ENCODE measurements at places on chromosomes 12 and 14.
A peak's percentile ranks its signal among the peaks of the same experiment; 100 is the strongest.

DNA sequence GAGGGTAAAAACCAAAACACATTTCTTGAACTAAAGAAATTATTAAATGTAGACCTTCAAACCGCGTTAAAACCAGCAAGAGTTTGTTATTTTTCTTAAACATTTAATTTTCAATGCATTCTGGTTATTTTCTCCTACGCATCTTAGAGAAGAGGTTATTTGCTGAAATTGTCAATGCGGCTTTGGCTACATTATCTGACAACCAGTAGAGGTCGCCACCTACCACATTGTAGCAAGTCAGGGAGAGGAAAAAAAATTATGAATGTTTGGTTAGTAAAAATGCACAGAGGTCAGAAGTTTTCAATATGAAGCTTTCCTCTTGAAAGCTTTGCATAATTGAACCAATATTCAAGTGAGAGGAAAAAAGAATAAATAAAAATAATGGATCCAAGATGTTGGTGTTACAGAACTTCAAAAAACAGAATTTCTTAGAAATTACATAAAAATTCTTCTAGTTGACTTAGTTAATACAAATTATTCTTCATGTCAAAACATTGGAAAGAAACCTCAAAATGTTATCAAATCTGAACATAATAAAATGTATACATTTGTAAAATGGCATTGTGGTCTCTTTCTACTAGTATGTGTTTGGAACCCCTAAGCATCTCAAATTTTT is 159.4 kb upstream of the TMTC2 start:
- peak; percentile 78 for DNase-seq

DNA sequence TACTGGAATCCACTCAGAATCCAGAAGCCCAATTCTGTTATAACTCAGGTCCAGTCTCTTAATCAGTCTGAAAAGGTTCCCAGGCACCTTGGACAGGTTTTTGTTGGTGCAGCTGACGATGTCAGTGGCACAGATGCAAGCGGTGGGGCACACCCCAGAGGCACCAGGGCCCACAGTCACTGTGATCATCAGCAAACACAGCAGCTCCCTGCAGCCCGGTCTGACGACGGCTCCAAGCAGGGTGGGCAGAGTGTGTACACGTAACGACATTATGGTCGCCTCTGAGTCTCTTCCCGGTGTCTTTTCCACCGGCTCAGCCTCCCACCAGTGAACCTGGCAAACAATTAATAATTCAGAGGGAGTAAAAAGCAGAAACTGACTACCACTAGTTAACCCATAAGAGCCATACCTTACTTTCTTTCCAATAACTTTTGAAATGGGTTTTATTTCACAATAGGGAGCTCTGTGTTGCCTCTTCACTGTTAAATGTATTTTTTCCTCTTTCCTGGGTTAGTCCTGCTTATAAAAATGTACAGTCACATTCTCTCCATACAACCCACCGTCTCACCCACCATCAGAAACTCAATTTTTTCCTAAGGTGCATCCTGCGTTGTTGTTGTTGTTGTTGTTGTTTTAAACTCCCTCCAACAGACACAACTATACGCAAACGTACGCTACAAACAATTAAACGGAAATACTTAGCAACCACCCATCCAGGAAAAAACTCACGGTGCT is 521 bp upstream of the PCED1B start:
- DNase-seq = no peak

GRCh38 chr12:62800707-62801400 is 134.1 kb downstream of the PPM1H start:
- DNase-seq = no peak

GRCh38 chr14:96832351-96832750 is 35.2 kb downstream of the VRK1 start:
- DNase-seq = no peak

- no peak for DNase-seq
Observed at GRCh38 chr12:130924966-130925665, 28.6 kb upstream of the ADGRD1 start.

DNA sequence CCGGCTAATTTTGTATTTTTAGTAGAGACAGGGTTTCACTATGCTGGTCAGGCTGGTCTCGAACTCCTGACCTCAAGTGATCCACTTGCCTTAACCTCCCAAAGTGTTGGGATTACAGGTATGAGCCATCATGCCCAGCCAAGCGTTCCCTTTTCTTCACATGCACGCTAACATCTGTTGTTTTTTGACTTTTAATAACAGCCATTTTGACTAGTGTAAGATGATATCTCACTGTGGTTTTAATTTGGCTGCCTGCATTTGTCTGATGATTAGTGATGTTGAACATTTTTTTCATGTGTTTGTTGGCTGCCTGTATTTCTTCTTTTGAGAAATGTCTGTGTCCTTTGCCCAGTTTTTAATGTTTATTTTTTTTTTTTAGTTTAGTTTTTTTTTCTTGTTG is 10.2 kb upstream of the YARS2 start:
- no peak for DNase-seq

- DNase-seq = no peak
Observed at GRCh38 chr12:21985155-21985554, 43.9 kb upstream of the ABCC9 start.

DNA sequence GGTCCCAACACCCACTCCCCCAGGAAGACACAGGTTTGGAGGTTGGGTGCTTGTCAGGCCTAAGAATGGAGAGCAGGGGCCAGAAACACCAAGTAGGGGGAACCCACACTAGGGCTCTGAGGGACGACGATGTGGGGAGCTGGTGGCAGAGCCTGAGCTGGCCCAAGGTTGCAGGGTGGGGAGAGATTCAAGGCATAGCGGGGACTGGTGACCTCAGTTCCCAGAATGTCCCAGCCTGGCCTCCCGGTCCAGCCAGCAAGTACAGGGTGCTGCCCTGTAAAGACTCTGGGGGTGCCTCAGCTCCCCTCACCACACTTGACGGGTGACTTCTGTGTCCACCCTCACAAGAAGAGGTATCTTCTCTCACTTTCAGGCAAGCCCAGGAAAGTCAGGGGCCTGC is 86.7 kb downstream of the ALG10 start:
- DNase-seq = no peak

DNA sequence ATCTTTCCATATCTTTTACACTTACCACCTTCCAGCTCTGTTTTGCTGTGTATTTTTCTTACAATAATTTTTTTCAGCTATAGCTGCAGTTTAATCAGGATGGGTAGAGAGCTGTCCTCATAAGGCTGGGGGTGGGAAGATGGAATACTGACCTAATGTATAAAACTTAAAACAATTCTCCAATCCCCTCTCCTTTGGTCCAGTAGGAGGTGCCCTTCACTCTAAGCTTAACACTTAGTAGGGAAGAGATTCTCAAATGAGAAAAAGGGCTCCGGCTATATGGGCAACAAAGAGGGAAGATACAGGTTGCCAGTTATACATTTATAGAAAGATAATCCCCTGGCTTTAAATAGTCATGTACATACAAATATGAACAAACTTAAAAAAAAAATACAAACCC is 2.8 kb downstream of the ORMDL2 start:
- peak; percentile 27 for DNase-seq

GRCh38 chr12:19382563-19382962 is 56.7 kb upstream of the AEBP2 start:
- DNase-seq = no peak

GRCh38 chr14:100085462-100085861 is 20.2 kb downstream of the EVL start:
- no peak for DNase-seq

- DNase-seq = no peak
Observed at GRCh38 chr12:127270193-127270592, 996.8 kb upstream of the TMEM132C start.

DNA sequence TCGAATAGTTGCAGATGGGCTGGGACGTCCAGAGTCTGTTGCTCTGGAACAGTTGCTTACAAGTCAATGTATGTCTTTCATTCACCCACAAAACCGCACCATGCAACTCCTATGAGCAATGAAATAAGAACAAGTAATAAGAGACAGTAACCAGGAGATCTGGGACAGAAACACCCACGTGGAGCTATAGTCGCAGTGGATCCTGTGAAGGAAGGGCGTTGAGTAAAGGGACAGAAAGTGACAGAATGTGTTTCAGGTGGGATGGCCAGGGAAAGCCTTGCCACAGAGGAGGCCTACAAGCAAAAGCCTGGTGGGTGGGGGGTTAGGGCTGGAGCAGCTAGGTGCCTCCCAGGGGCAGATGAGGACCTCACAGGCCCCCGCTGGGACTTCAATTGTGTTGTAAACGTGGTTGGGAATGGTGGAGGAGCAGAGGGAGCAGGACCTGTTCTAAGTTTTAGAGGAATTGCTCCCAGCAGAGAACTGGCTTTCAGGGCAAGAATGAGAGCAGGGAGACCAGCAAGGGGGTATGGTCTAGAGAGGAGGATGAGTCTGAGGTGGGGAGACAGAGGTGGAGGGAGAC is 86.7 kb upstream of the FZD10 start:
- DNase-seq = no peak

- no peak for DNase-seq
Observed at GRCh38 chr12:6044082-6044481, 80.4 kb downstream of the VWF start.

GRCh38 chr12:109836916-109837315 is 3.7 kb upstream of the TRPV4 start:
- DNase-seq = no peak

DNA sequence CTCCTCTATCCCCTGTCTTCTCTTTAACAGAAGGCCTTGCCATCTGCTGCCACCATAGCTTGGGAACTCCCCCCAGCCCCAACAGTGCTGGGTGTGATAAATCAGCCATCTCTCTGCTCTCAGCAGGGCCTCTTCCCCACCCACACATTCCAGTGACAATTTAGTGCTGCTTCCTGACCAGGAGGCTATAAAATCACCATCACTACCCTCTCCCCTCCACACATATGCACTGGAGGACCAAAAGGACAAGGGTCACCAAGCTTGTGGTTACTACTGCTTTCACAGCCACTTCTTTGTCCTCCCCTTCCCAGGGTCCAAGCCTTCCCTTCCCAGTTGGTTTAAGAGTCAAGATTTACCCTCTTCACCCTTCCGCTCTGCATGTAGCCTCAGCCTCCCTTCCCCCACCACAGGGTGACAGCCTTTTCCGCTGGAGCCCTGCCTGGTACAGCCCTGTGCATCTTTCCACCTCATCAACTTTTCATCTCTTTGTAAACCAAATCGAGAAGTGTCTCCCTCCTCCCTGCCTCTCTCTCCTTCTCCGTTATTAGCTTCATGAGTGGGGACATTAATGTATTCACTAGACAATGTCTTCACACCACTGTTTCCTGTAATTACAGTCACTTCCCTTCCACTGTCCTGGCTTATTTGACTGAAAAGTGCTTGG is 9.4 kb downstream of the PSMB5 start:
- DNase-seq = no peak

DNA sequence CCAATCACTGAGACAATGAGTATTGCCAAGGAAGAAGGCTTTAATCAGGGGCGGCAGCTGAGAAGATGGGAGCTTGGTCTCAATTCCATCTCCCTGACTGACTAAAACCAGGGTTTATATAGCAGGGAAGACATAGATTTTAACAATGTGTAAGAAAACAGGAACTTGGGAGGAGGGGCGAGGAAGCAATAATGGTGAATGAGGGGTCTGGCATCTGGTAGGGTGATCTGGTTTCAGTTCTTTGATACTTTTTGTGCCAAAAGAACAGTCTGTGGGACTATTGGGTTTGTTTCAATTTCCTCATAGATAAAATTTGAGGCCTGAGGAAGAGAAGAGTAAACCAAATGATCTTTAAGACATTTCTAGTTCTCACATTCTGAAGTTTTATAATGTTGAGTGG is 49.2 kb downstream of the FUT8 start:
- DNase-seq = no peak

DNA sequence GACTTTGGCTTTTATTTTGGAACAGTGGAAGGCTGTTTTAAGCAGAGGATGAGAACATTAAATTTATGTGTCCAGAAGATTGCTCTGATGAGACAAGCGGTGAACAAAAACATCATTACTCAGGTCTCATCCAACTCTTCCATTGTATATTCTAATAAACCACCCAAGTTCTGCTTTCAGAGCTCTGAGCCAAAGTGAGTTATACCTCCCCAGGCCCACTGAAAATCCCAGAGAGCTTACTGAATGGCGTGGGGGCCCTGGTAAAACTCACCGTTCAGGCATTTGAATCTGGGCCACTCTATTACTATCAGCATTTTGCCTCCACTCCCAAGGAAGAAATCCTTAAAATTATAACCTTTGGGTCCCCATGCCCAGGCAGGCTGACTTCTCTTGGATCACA is 122.0 kb upstream of the HIF1A start:
- DNase-seq = no peak

GRCh38 chr12:39605996-39606395 is 13.6 kb downstream of the ABCD2 start:
- DNase-seq = no peak

- DNase-seq = no peak
Observed at GRCh38 chr12:51306507-51306906, 17.5 kb downstream of the BIN2 start.

DNA sequence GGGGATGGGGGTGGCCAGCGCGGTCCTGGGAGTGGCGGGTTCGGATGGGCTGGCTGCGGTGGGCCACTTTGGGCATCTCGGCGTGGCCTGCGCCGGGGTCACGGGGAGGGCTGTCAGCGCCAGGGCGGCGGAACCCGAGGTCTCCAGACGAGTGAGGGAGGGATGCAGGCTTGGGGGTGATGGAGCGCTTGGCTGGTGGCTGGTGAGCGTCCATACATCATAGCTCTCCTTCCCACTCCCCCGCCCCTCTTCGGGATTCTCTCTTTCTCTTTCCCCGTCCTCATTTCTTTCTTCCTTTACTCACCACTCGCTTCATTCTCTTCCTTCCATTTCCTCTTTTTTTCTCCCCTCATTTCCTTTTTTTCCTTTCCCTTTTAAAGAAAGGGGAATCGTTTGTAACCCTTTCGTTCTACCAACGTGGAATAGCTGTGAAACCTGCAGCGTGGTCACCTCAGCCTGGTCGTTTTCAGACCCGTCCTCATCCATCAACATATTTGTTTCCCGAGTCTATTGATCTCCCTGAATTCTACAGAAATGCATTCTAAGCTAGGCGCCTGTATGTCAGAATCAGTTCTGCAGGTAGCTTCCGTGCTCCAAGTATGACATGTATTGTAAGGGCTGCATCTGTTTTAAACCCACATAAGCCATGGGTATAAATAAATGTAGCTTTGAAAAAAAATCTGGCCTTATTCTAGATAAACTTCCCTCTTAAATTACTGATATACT is 260.3 kb upstream of the E2F7 start:
- peak; percentile 33 for DNase-seq

DNA sequence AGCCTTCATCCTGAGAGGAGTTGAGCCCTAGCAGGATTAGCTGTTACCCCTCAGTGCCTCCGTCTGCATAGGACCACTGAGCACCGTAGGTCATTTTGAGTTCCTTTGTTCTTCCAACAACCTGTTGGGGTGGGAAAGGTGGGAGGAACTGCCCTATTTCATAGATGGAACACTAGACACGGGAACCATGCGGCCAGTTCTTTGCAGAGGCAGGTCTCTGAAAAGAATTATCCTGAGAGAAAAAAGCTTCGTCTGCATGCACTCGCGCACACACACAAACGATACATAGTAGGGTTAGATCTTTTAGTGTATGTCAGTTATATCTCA is 28.5 kb downstream of the TRAFD1 start:
- no peak for DNase-seq

DNA sequence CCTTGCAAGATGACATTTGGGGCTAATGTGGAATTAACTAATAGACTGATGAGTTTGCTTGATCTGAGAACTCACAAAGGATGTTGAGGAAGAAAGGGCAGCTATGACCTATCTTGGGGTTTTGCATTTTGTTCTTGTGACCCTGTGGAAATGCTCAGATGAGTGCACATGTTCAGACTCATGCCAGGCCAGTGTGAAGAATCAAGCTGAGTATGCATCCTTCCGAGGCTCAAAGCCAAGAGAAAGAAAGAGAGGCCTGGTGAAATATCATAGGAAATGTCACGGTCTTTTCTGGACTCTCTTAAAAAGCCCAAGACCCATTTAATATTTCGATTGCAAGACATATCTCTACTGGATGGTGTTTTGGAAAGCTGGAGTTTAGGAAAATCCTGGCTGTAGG is 96.3 kb downstream of the CACNA1C start:
- DNase-seq = peak; percentile 28

All from cerebellar cortex (tissue), 1 donor.